ENCODE measurements at places on chromosomes 5 and 9.

- no peak for DNase-seq
Measured at GRCh38 chr9:1458503-1458902, 408.3 kb downstream of the DMRT2 start.

GRCh38 chr5:90093751-90094485 is 315.6 kb downstream of the CETN3 start:
- no peak for DNase-seq

DNA sequence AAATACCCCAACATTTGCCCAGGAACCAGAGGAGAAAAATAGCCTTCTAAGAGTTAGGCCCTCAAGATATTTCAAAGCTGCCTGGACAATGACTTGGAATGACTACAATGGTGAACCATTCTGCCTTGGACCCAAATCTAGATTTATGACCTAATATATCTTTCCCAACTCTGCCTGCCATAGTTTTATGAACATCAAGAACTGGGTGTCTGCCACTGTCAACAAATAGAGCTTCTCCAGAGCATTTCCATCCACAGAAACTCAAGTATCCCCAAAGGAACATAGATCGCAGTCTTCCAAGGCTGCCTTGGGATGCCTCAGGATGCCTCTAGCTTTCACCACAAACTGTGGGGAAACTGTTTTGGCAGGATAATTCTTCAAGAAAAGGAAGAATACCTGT is 48.2 kb upstream of the NFIB start:
- no peak for DNase-seq

DNA sequence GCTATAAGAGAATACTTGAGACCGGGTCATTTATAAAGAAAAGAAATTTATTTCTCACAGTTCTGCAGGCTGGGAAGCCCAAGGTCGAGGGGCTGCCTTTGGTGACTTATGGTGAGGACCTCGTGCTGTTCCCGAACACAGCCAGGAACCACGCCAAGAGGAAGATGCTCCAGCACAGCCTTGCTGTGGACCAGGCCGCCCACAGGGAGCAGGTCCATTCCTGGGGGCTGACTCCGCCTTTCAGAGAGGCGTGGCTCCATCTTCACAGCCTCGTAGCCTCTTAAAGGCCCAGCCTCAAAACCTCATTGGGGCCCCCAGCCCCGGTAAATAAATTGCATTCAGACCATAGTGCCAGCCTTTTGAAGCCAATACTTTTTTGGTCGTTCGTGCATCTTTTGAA is 93.5 kb upstream of the CACNA1B start:
- no peak for DNase-seq

- DNase-seq = no peak
Measured at GRCh38 chr5:173011566-173011965, 28.0 kb downstream of the ATP6V0E1 start.

- DNase-seq = no peak
Measured at GRCh38 chr9:71916834-71917534, 5.5 kb downstream of the C9orf85 start.

DNA sequence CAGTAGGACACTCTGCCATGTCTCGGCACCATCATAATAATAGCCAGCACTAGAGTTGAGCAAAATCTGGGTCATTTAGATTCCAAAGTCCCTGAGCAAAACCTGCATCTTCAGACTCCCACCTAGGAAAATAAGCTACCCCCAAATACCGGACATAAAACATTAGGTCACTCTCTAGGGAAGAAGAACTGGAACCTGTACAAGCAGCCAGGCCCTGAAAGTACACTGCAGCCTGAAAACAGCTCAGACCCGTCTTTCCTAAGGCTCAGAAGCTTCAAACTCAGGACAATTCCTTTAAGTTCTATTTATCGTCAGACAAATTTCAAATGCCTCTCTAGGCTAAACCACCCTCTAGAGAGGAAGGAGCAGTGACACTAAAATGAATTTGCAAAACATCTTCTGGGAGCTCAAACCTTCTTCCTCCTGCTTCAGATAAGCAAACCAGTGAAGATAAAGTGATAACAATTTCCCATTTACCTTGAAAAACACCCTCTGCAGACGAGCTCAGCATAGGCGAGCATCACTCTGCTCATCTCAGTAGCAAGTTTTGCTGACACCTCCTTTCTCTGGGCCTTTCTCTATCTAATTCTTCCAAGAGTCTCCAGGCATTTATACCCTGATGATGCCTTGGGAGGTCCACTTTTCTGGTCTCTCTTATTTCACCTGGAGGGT is 34.0 kb downstream of the ADAM19 start:
- no peak for DNase-seq

- DNase-seq = no peak
Measured at GRCh38 chr5:157857816-157858526, 974 bp downstream of the CLINT1 start.

DNA sequence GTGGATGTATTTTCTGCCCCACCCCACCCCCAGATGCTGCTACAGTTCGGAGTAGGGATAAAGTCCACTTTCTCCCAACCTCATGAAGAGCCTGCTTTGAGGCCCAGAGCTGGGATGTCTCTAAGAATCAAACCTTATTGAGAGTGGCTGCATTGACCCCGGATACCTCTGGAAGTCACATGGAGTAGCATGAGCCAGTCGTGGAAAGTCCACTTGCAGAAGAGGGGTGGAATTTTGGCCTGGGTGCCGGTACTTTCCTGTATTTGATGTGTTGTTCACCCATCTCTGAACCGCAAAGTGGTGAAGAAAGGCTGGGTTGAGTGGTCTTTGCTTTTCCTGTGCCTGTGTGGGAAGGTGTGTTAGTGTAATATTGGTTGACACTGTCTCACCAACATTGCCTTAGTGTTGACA is 3.7 kb downstream of the OTULIN start:
- DNase-seq = no peak

DNA sequence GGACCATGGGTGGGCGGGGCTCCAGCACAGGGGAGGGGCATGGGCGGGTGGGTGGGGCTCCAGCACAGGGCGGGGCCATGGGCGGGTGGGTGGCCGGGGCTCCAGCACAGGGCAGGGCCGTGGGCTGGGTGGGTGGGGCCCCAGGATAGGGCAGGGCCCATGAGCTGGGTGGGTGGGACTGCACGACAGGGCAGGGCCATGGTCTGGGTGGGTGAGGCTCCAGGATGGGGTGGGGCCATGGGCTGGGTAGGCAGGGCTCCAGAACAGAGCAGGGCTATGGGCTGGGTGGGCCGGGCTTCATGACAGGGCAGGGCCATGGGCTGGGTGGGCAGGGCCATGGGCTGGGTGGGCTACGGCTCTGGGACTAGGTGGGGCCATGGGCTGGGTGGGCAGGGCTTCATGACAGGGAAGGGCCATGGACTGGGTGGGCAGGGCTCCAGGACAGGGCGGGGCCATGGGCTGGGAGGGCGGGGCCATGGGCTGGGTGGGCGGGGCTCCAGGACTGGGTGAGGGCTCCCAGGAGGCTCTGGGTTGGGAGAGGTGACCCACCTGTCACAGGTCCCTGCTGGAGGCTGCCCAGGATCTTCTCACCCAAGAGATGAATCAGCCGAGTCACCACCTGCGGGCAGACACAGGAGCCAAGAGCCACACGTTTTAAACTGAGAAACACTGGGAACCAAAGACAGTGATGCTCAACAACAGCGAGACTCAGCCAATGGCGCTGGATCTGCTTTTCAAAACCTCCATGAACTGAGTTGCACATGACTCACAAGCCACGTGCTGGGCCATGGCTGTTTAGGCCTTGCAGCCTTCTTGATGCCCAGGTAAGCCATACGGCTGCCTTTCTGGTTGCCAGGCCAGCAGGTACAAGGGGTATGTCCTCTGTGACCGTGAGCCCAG is 33.6 kb upstream of the NSMF start:
- DNase-seq = no peak

DNA sequence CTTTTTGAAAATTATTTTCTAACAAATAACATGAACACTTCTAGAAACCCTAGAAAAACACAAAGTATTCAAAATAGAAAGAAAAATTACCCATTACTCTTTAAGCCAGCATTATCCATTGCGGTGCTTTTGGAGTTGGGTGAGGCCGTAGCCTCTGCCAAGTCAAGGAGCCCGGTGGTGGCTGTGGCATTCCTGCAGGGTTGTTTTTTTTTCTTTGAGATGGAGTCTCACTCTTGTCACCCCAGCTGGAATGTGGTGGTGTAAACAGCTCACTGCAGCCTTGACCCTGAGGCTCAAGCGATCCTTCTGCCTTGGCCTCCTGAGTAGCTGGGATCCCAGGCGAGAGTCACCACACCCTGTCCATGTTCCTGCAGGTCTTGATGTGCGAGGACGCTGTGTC is 8.2 kb upstream of the AHRR start:
- DNase-seq = no peak

DNA sequence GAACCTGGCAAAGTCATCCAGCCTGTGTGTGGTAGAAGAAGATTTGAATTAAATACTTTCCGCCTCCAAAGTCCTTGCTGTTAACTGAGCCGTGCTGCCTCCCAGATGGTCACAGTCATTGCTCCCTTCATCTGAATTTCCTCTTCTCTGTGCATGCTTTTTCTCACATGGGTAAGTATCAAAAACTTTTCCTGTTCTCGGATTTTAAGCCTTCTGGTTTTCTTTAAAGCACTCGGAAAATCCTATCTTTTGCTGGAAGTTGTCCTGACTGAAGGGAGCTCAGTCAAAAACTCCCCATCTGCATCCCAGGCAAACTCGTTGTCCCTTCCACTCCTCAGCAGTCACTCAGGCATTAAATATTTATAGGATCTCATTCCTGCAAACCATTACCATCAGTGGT is 290.0 kb upstream of the PIK3R1 start:
- DNase-seq = no peak

DNA sequence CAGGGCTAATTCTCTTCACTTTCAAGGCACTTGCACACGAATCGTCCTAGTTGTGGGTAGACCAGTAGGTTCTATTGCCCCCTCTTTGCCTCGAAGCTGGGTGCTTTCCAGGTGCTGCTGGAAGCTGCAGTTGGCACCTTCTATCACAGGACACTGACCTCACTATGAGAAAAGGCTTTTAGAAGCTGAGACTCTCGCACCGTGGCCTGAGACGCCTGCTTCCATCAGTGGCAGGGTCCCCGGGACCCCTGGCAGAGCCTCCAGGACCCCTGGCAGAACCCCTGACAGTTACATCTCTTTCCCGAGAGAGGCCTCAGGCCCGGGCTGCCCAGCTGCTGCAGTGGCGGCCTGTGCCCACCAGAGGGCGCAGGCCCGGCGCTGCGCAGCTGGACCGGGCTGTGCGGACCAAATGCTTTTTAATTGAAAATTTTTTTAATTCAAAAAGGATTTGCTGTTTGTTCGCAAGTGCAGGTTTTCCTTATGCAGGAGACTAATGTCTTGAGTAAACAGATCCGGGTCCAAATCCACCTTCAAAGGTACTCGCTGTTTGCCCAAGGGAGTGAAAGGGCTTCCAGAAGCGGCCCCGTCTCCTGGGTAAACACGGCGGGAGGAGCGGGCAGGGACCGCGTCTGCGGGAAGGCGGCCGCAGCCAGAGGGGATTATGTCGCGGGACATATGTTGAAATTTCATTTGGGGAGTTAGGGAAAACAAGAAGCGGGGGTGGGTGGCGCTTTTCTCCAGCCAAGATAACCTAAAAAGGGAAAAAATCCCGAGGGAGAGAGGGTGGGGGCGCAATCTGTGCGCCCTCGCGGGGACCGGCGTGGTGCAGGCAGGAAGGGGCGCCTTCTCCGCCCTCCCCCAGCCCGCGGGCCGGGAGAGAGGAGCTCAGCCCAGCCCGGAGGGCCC is 114.5 kb upstream of the LMX1B start:
- DNase-seq = peak; percentile 18

- no peak for DNase-seq
Measured at GRCh38 chr5:37988454-37989046, 148.7 kb upstream of the GDNF start.

DNA sequence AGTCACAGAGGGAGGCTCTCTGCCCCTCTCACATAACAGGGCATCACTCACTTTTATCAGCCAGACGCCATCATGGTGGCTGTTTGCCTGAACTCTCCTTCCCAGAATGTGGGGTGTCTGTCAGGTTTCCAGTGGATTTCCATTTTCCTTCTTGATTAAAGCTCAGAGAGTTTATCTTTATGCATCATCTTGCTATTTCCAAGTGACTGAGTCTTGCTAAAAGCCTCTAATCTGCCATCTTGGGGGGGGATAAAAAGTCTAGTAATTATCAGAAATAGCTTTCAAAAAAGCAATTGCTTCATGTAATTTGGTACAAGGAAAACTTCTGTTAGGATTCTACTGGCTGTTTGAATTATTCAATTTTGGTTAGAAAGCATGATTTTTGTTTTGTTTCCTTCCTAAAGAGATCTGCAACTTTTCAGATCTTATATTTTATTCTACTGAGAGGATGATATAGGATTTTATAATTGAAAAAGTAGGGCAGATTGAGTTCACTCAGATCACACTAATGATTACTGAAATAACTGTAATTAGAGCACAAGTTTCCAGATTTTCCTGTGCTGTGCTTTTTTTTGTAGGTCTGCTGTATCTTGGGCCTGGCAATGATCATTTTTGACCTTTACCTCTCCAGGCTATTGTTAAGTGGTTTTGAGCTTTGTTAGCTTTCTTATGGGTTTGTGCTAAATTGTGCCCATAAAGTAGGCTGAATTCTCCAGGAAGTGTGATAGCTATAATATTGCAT is 661.5 kb downstream of the TLE4 start:
- no peak for DNase-seq

GRCh38 chr5:180803181-180804128 is 849 bp upstream of the MGAT1 start:
- peak; percentile 73 for DNase-seq

GRCh38 chr5:3542158-3542557 is 53.5 kb upstream of the IRX1 start:
- no peak for DNase-seq

DNA sequence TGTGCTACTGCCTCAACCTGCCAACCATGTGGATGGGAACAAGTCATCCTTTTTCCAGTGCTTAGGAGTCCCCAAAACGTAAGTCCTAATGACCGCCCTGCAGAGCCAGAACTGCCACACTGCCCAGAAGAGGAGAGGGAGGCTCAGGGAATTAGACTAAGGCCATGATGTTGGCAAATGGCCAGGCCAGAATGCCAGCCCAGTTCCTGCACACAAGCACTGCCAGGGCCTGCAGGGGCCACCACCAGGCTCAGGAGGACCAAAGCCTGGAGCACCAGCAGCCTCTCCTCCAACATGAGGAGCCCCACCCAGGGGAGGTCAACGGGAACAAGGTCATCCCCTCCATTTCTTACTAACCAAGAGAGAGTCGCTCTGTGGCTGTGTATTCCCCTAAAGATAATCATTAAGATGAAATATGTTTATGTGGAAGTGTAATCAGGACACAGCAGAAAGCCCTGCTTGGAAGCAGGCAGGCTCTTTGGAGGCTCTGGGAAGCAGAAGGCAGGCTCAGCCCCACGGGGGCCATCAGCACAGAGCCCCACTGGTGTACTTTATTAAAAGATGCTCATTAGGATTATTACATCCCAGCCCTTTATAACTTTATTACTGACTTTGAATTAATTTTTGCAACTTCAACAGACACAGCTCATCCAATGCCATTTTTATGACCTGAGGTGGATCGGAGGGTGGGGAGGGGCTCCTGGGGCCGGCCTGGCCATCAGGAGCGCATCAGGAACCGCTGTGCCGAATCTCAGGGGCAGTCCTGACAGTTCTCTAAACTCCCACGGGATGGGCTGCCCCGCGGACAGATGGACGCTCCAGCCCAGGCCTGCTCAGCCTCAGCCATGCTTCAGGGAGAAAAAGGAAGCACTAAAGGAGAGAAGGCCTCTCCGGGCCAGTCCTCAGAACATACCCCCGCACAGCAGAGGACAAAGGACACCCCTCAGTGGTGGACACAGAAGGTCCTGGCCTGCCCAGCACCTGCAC is 127.0 kb downstream of the ADAMTS2 start:
- DNase-seq = no peak
